ENCODE measurements at places on chromosomes 4 and X. TPM values are rescaled to one million over a fixed set of nuclear protein-coding genes. Genes with fewer than 3 reads are reported as not detected.

The XAGE1A gene
- total RNA-seq = not detected

The SPATA4 gene
- total RNA-seq = not detected

The RPL39 gene
- total RNA-seq = 2,309 TPM

The MGARP gene
- 0.13 TPM for total RNA-seq

The FHDC1 gene
- 0.06 TPM for total RNA-seq

The CXCL11 gene
- total RNA-seq = 0.13 TPM

The FGG gene
- total RNA-seq = not detected

The NHSL2 gene
- 0.34 TPM for total RNA-seq

The CFAP97 gene
- total RNA-seq = 54.7 TPM

The GNRHR gene
- not detected for total RNA-seq

The CFAP99 gene
- not detected for total RNA-seq

The SMPX gene
- not detected for total RNA-seq

The USP27X gene
- 1.2 TPM for total RNA-seq

The P2RY8 gene
- 24.7 TPM for total RNA-seq

The CXCL3 gene
- not detected for total RNA-seq

The BEX4 gene
- total RNA-seq = 12.2 TPM

The LDB2 gene
- total RNA-seq = not detected

The NDUFC1 gene
- 52.7 TPM for total RNA-seq

The HS6ST2 gene
- 0.13 TPM for total RNA-seq

The FGF13 gene
- not detected for total RNA-seq

The DDX53 gene
- not detected for total RNA-seq

The ODAPH gene
- not detected for total RNA-seq

The STPG2 gene
- total RNA-seq = not detected

The C4orf17 gene
- total RNA-seq = not detected

The CTAG1B gene
- not detected for total RNA-seq

The NRK gene
- not detected for total RNA-seq

The PRDM8 gene
- total RNA-seq = 7.1 TPM

The IRS4 gene
- total RNA-seq = not detected

The IL2 gene
- 163 TPM for total RNA-seq

The SSX4B gene
- not detected for total RNA-seq

The MMAA gene
- 13.9 TPM for total RNA-seq

The XK gene
- total RNA-seq = 0.17 TPM

The GNPDA2 gene
- total RNA-seq = 19.7 TPM

The SYN1 gene
- 0.27 TPM for total RNA-seq

The LANCL3 gene
- 0.65 TPM for total RNA-seq

The WAS gene
- total RNA-seq = 84.2 TPM

The EVC gene
- 1.9 TPM for total RNA-seq

The FAM47A gene
- not detected for total RNA-seq

The TCEAL5 gene
- total RNA-seq = not detected

The DUSP9 gene
- total RNA-seq = 0.15 TPM

The CDX4 gene
- not detected for total RNA-seq

The ANKRD17 gene
- 61.6 TPM for total RNA-seq

The SCD5 gene
- 7.1 TPM for total RNA-seq

The IGSF1 gene
- total RNA-seq = not detected

The CEP135 gene
- total RNA-seq = 13.4 TPM

The SOD3 gene
- not detected for total RNA-seq

The WWC2 gene
- 1.3 TPM for total RNA-seq

The CXCL5 gene
- not detected for total RNA-seq

The NLGN3 gene
- total RNA-seq = 0.67 TPM

The UCHL1 gene
- 2.6 TPM for total RNA-seq

The NPFFR2 gene
- not detected for total RNA-seq

Data from activated CD8-positive, alpha-beta memory T cell treated with anti-CD3 and anti-CD28 coated beads for 36 hours (primary cell).